NCI-H345 (cell line): ENCODE measurements at places on chromosomes 5 and 9.

GRCh38 chr5:9283021-9283420 lies 262.9 kb downstream of the SEMA5A start:
- no peak for DNase-seq

DNA sequence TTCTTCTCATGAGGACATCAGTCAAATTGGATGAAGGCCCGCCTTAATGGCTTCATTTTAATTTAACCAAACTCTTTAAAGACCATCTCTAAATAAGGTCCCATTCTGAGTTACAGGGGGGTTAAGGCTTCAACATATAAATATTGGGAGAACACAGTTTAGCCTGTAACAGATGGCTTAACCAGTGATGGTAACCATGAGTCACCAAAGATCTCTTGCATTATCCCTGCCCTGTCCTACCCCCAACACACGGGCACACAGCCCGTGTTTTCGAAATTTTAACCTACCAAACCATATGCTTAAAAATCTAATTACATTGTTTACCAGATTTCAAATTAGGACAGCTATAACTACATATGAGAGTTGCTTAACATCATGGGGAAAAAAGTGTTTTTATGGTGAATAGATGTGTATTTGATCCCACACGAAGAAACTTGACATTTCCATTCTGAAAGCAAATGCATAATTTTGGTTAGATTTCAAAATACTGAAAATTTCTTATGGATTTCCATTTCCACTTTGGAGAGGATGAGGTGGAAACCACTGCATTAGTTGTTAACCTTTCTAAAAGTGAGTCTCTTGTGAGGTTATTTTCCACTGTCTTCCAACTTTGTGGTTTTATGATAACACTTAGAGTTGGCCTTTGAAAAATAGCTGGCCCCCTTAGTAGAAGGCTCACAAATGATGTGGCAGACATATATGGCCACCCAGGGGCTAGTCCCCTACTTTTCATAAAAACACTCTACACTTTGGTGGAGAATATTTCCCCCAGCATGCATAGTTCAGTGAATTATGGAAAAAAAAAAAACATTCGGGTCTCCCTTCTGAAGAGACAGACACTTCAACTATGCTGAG lies 849.3 kb downstream of the TLE1 start:
- DNase-seq = no peak

DNA sequence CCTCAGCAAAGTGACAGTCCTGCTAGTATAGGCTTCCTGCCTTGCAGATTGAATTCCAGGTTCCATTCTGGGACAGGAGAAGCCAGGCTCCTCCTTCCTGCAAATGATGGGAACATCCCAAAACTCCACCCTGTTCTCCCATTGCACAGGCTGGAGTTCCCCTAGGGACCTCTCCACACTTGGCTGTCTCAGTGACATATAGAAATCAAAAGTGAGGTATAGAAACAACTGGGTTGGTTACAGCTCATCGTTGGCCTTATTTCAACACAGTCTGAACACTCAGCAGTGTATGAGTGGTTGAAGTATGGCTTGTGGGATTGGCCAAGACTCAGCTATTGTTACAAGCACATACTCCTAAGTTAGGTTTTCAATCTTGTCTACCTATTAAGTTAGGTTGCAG lies 157.8 kb upstream of the FTMT start:
- no peak for DNase-seq

GRCh38 chr5:172049226-172049796 lies 42.9 kb upstream of the FBXW11 start:
- no peak for DNase-seq

- no peak for DNase-seq
These were observed 18.5 kb upstream of the ZDHHC12 start for GRCh38 chr9:128742401-128742800.

DNA sequence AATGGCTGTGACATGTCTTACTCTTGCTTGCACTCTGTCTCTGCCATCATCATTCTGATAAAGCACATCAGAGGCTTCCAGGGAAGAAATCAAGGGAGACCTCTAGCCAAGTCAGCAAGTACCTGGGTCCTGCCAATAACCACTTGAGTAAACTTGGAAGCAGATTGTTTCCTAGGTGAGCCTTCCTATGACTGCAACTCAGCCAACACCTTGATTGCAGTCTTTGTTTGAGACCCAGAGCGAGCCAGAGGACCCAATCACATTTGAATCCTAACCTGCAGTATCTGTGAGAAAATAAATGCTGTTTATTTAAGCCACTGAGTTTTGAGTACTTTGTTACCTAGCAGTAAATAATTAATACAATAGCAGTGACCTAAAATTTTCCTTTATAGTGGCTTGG lies 356.8 kb upstream of the CHD1 start:
- DNase-seq = no peak

DNA sequence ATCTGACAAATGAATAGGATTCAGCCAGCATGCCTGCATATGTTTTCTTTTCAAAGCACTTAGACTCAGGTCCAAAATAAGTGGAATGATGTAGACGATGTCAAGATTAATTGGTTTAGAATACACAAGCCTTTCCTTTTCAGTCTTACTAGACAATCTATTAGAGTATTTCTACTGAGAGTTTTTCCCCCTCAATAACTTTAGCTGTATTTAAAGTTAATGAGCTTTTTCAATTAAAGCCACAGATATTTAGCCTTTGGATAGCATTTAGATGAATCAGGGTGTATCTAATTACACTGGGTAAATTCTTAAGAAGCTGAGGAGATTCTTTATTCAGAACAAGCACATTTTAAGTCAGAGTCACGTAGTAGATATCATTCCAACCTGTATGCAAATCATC lies 198.7 kb upstream of the MPDZ start:
- no peak for DNase-seq

GRCh38 chr9:85743275-85744128 lies 1.7 kb upstream of the AGTPBP1 start:
- DNase-seq = no peak

DNA sequence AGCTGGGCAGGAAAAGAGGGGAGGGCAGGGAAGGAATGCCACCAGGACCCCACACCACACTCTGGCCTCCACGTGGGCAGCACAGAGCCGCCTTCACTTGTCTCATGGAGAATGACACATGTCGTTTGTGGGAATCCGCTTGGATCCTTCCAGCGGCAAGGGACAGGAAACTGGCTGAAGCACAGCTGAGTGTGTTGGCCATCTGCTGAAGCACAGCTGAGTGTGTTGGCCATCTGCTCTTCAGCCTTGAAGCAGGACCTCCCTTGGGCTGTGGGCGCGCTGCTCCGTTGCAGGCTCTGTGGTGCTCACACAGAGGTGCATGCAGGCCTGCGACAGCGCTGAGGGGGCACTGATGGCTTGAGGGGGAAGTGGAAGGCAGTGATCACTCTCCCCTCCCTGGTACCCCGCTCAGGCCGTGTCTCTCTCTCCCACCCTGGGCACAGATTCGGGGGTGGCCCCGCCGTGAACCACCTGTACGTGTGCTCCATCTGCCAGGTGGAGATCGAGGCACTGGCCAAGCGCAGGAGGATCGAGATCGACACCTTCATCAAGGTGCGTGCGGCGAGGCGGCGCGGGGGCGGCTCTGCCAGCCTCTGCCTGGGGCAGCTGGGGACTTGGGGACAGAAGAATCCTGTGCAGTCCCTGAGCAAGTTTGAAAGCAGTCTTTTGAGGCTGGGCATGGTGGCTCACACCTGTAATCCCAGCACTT lies 40.6 kb downstream of the USP20 start:
- no peak for DNase-seq

- no peak for DNase-seq
These were observed 524.5 kb upstream of the RGMB start for GRCh38 chr5:98248949-98249348.

DNA sequence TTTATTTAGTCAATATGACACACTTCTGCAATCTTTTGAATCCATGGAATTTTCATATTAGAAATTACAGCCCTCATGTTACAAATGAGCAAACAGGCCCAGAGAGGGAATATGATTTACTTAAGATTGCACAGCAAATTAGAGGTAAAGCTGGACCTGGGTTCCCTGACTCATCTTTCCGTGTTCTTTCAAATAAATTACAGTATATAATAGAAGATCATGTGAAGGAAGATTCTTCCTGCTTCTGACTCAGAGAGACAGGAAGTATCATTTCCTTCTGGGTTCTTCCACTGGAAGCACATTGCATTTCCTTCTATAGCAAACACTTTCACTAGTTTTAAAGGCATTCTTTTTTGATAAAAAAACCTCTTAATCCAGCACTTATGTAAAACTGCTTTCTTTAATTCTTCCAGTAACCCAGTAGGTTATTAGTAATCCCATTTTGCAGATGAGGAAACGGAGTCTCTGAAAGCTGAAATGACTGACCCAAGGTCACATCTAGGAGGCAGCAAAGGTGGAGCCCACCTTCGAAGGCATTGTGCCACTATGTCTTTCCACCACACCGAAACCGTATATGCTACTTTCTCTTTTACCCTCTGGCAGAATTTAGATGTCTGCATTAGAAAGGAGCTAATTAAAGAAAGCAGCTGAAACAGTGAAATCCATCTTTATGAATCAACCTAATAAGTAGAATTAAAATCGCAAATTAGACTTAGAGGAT lies 566.7 kb upstream of the KLF4 start:
- DNase-seq = no peak

DNA sequence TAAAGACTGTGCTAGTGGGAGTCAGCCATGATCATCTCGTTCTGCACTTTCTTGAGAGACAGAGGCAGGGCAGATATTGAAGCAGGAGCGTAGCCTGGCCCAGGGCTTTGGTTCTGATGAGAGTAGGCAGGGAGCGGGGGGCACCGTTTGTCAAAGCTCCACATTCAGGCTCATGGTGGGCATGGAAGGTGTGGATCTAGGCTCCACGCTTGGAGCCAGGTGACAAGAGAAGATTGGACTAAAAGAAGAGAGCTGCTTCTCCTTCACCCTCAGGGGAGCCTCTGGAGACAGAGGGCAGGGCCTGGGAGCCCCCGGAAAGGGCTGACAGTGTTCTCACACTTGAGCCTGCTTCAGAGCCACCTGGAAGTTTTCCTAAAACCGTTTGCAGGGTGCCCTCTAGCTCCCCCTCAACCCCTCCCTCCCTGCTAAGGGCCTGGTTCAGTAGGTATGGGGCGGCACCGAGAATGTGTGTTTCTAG lies 24.7 kb upstream of the FCN2 start:
- DNase-seq = no peak

GRCh38 chr9:126236273-126236672 lies 90.4 kb upstream of the MVB12B start:
- no peak for DNase-seq

- peak; percentile 20 for DNase-seq
These were observed 155.1 kb upstream of the NR4A3 start for GRCh38 chr9:99666571-99666970.

GRCh38 chr9:119280740-119281485 lies 88.3 kb downstream of the BRINP1 start:
- no peak for DNase-seq

GRCh38 chr5:172410160-172410559 lies 44.2 kb downstream of the SH3PXD2B start:
- no peak for DNase-seq

DNA sequence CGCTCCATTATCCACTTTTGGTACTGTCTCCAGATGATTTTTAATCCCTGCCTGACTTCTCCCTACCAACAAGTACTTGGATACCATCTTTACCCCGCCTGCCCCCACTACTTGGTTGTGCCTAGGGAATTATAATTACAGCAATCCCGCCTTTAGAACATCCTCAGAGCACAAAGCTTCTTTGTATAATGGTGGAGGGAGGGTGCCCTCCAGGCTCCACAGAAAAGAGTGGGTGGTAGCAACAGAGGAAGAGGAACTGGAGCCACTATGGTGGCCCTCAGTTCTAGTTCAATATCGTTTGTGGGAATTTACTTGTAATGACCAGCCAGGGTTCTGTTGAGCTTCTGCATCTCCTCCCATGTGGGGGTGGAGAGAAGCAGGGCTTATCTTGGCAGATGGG lies 79.0 kb upstream of the RNF38 start:
- DNase-seq = no peak

DNA sequence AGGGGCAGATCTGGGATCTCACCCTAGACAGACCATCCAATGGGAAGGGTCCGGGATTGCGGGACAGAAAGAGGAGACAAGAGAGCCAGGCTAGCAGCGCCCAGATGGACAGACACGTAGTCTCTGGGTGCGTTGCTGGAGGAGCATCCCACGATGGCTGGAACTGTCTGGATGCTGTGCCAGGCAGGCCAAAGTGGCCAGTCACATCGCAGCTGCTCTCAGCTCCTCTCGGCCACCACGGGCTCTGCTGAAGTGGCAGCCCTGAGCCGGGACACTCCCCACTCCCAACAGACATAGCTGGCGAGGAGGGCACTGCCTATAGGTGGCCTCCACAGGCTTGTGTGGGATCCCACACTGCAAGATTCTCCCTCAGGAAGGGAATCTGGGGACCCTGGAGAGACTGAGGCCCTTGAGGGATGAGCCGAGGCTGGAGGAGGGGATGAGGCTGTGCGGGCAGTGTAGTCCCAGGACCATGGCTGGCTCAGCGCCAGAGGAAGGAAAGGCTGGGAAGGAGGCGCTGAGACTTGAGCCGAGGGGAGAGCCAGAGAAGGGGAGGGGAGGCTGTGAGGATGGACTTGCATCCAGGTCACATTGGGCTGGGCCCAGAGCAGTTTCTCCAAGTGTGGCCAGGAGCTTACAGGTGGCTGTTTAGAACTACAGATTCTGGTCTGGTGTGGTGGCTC lies 10.3 kb upstream of the WDR5 start:
- no peak for DNase-seq

- no peak for DNase-seq
These were observed 87.8 kb downstream of the RAI14 start for GRCh38 chr5:34743878-34744277.

- no peak for DNase-seq
These were observed 103.5 kb upstream of the NR3C1 start for GRCh38 chr5:143506836-143507552.

- no peak for DNase-seq
These were observed 367.6 kb downstream of the GLIS3 start for GRCh38 chr9:3931996-3932906.

GRCh38 chr9:37104183-37104889 lies 16.0 kb upstream of the ZCCHC7 start:
- no peak for DNase-seq
